ENCODE measurements at places on chromosomes 12 and 14. TPM values are rescaled to one million over a fixed set of nuclear protein-coding genes. Genes with fewer than 3 reads are reported as not detected.

Gene GNG2
- 4.3 TPM for total RNA-seq

Gene LRFN5
- total RNA-seq, result 0.97 TPM

Gene CCDC196
- total RNA-seq, result not detected

Gene PHC1
- total RNA-seq, result 13.2 TPM

Gene PLBD1
- 10.0 TPM for total RNA-seq

Gene ORMDL2
- total RNA-seq, result 21.6 TPM

Gene CLEC6A
- not detected for total RNA-seq

Gene CCDC197
- total RNA-seq, result not detected

Gene ARHGAP9
- under 0.01 TPM for total RNA-seq

Gene KRT3
- total RNA-seq, result not detected

Gene CCDC175
- total RNA-seq, result not detected

Gene ACOT6
- under 0.01 TPM for total RNA-seq

Gene AMHR2
- not detected for total RNA-seq

Gene FOXN4
- total RNA-seq, result not detected

Gene PLEKHD1
- total RNA-seq, result not detected

Gene ZNF891
- total RNA-seq, result 0.86 TPM

Gene KRT79
- total RNA-seq, result not detected

Gene SLC10A1
- total RNA-seq, result not detected

Gene RERG
- total RNA-seq, result 0.64 TPM

Gene TMPRSS12
- not detected for total RNA-seq
